ENCODE measurements at places on chromosomes 11 and 22. TPM values are rescaled to one million over a fixed set of nuclear protein-coding genes. Genes with fewer than 3 reads are reported as not detected.

The APOA1 gene
- total RNA-seq, result not detected

The CHRDL2 gene
- total RNA-seq, result not detected

The BDNF gene
- 2.8 TPM for total RNA-seq

The CCND1 gene
- 96.6 TPM for total RNA-seq

The PIK3IP1 gene
- 0.25 TPM for total RNA-seq

The POU2AF1 gene
- total RNA-seq, result not detected

The MMP13 gene
- not detected for total RNA-seq

The NXPE1 gene
- total RNA-seq, result not detected

The MRGPRX3 gene
- 0.34 TPM for total RNA-seq

The MMP27 gene
- not detected for total RNA-seq

The SHANK2 gene
- total RNA-seq, result 0.52 TPM

The PDE3B gene
- total RNA-seq, result 0.23 TPM

The SEPTIN3 gene
- 0.29 TPM for total RNA-seq

The LRRC32 gene
- total RNA-seq, result not detected

The ROM1 gene
- 2.5 TPM for total RNA-seq

The APOBEC3F gene
- 1.3 TPM for total RNA-seq

The KCNQ1 gene
- total RNA-seq, result not detected

The FGF3 gene
- not detected for total RNA-seq

- no peak for DNase-seq
These were observed 64.7 kb upstream of the TOP3B start for GRCh38 chr22:22047266-22047665.

- DNase-seq, result no peak
These were observed at the start of gene KCNQ1 for GRCh38 chr11:2444821-2445745. TSS of gene KCNQ1 (plus strand) at chr11:2445008. CDS start at chr11:2445099, 91 bp downstream.

- DNase-seq, result no peak
These were observed 37.2 kb downstream of the RPS6KA4 start for GRCh38 chr11:64396079-64396591.

DNA sequence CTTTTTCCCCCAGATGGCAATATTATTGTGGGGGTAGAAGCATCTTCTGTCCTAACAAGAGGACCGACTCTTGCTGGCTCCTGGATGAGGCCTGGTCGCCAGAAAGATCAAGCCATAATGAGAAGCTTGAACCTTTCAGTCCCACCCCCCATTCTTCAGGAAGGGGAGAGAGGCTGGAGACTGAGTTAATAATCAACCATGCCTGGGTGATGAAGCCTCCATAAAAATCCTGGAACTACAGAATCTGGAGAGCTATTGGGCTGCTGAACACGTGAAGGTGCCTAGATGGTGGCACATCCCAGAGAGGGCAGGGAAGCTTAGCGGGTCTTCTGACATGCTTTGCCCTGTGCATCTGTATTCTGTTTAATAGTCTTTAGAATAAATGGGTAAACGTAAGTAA is 16.3 kb downstream of the AP5B1 start:
- no peak for DNase-seq

- no peak for DNase-seq
These were observed 121.3 kb downstream of the NECTIN1 start for GRCh38 chr11:119607726-119608125.

GRCh38 chr11:59629996-59630395 is 14.4 kb upstream of the OSBP start:
- no peak for DNase-seq

DNA sequence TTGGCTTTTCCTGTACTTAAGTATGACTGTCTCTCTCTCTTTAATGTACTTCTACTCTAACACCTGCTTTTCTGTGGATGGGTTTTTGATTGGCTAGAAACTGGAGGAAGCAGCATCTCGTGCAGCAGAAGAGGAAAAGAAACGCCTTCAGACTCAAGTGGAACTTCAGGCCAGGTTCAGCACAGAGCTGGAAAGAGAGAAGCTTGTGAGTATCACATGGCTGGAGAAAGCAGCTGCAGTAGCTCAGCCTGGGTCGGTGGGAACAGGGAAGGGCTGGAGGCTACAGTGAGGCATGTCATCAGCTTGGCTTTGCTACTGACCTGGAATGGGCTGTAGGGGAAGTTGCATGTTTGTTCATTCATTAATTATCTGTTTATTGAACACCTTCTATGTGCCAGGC is 74.2 kb downstream of the SWAP70 start:
- no peak for DNase-seq

DNA sequence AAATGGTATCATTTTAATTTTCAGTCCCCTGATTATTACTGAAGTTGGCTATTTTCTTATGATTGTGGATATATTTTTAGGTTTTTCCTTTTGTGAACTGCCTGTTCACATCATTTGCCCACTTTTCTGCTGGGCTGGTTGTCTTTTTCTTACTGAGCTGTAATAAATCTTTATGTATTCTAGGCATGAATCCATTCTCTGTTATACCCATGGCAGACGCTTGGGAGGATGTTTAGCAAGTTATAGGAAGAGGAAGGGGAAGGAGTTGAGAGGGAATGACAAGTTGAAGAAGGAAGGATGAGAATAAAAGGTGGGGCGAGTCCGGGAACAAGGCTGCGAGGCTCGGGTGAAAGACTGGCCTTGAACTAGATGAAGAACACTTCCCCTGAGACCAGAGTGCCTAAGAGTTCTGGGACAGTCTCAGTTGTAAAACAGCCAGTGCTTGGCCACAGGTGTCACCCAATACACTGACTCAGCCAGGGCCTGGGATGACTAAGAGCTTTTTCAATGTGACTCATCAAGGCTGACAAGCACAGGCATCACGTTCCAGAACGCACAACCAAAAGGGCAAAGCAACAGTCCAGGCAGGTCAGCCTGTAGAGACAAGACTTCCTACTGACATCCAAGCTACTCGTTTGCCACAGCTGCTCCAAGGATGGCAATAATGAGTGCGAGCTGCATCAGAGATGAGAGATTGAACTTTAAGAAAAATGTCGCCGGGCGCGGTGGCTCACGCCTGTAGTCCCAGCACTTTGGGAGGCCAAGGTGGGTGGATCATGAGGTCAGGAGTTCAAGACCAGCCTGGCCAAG is 35.2 kb downstream of the LRFN4 start:
- peak; percentile 98 for DNase-seq

DNA sequence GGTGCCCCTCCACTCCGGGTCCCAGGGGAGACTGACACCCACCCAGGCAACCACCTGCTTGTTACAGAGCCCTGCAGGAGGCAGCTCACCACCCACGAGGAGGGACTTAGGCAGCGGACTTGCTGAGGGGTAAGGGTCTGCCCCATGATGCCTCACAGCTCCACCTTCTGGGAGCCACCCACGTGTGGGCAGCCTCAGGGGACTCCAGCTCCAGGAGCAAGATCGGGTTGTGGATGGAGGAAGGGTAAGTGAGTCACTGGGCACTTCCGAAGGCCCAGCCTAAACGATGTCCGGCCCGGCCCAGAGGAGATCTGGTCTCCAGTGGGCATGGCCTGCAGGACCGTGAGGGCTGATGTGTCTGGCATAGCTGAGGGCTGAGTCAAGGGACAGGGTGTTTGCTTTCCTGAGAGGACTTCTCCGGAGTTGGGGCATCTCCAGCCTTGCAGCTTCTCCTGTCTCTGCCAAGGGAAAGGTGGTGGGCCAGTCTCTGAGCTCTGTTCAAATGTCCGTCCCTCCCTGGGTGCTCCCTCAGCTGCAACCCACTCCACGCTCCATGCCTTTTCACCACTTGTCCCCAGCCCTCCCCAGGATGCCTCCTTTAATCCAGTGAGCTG is 32.3 kb upstream of the P2RY2 start:
- peak; percentile 86 for DNase-seq

- DNase-seq, result no peak
These were observed 45.5 kb downstream of the PACSIN2 start for GRCh38 chr22:42969348-42969975.

GRCh38 chr11:36328966-36329673 is 33.0 kb downstream of the PRR5L start:
- no peak for DNase-seq

- DNase-seq, result peak; percentile 60
These were observed 469.8 kb upstream of the KIRREL3 start for GRCh38 chr11:127470306-127470884.

DNA sequence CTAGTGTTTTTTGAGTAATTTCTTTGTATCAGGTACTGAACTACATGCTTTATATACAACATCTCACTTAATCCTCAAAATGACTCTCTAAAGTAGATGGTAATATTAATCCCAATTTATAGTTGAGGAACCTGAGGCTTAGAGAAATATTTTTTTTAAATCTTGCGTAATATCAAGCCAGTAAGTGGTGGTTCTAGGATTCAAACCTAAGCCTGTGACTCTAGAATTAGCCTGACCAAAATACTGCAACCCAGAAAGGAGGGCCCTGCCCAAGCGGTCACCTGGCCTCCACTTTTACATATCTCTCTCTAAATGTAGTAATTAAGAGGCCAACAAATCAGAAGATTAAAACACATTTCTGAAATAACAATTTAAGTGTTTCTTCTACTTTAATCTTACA is 28.6 kb downstream of the SLC36A4 start:
- no peak for DNase-seq

DNA sequence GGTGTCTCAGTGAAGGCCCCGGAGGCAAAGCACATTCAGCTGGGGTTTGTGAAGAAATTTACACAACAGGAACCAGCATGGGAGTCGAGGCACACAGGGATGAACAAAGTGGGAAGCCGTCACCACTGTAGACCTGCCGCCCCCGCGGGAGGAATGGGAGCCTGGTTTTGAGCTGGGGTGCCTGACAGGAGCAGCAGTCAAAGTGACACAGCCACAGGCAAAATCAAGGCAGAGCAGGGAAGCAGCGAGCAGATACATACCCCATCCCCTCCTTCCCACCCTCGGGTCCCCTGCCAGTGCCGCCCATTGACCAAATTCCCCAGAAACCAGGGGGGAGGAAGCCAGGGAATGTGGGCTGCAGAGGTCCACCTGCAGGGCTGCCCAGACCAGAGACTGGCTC is 20.8 kb downstream of the P2RX3 start:
- DNase-seq, result no peak

- no peak for DNase-seq
These were observed 42.1 kb downstream of the SLC1A2 start for GRCh38 chr11:35377262-35377661.

- no peak for DNase-seq
These were observed 256.9 kb upstream of the SESN3 start for GRCh38 chr11:95487938-95488337.

DNA sequence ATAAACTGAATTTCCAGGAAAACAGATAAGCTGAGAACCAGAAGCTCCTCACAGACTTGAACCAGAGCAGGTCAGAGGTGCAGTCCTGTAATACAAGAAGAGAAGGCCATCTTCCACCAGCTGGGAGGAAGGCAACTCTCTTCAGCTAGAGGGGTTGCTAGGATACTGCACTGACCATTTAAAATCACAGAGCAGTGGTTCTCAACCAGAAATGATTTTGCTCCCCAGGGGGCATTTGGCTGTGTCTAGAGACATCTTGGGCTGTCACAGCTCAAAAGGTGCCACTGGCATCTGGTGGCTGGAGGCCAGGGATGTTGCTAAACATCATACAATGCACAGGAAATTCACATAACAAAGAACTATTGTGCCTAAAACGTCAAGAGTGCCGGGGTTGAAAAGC is 17.2 kb downstream of the OPCML start:
- no peak for DNase-seq
